Left renal cortex interstitium (tissue), 4 donors: ENCODE measurements at places on chromosomes 11 and 22. TPM values are rescaled to one million over a fixed set of nuclear protein-coding genes. Genes with fewer than 3 reads are reported as not detected.

The XKR3 gene
- not detected for polyA plus RNA-seq

The YPEL4 gene
- 4.7 TPM for polyA plus RNA-seq

The PHLDB1 gene
- 191 TPM for polyA plus RNA-seq

The RTN4R gene
- polyA plus RNA-seq, result 3.8 TPM

The LARGE2 gene
- polyA plus RNA-seq, result 22.1 TPM

The OR10D3 gene
- polyA plus RNA-seq, result not detected

The TRIM48 gene
- not detected for polyA plus RNA-seq

The MFNG gene
- 6.6 TPM for polyA plus RNA-seq

The SAA2 gene
- 0.32 TPM for polyA plus RNA-seq

The RAPSN gene
- 0.21 TPM for polyA plus RNA-seq

DNA sequence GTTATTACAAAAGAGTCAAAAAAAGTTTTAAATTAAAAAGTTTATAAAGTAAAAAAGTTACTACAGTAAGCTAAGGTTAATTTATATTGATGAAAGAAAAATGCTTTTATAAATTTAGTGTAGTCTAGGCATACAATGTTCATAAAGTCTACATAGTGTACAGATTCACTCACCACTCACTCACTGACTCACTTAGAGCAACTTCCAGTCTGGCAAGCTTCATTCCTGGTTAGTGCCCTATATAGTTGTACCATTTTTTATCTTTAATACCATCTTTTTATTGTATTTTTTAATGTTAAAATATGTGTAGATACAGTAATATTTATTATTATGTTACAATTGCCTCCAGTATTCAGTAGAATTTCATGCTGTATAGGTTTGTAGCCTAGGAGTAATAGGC is 2.6 kb upstream of the MMP10 start:
- DNase-seq, result no peak

DNA sequence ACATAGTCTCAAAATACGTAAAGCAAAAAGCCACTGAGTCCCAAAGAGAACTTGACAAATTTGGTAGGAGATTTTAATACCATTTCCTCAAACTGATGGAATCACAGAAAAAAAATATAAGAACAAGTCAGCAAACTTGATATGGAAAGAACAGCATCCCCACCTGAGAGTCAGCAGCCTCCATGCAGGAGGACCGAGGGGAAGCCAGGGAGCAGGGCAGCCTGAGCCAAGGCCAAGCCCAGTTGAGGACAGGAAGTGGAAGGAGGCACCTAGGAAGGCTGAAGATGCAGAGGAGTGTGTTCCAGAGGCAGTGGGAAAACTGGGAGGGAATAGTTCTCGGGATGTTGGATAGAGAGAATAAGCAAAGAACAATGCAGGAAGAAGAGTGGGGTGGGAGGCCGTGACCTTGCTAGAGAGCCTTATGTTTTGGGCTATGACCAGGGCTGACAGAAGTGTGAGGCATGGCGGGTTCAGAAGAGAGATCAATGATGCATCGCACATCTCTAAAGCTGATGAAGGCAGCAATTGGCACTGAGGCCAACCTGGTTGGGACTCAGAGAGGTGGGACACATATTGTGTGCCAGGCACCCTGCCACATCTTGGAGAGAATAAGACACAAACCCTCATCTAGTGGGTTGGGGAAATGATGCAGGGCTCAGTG is 15.4 kb downstream of the APOA4 start:
- DNase-seq, result no peak

DNA sequence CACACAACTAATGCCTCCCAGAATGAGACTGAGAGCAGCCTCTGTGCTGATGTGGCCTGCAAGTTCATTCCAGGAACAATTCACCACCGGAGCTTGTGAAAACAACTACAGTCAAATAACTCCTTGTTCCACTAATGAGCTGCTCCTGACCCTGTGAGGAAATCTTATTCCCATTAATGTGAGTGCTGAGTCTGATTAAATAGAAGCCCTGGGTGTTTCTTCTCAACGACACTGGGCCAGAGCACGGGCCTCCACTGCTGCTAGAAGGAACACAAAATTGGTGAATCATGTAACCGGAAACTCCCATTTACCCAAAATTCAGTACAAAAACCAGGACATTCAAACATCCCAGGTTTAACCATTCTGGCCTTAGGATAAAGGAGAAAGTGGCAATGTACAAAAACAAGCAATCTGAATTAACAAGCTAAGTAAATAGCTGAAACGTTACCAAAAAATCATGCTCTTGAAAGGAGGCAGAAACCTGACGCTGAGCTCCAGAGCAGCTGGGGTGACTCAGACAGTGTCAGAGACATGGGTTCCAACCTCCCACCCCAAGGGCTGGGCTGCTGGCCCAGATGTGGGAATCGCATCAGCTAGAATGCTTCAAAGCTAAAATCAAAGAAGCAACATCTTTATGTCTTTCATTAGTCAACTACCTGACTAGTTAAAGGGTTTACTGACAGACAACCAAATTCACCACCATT is 26.7 kb downstream of the SERGEF start:
- no peak for DNase-seq

GRCh38 chr11:65206901-65207300 is 25.2 kb downstream of the CAPN1 start:
- no peak for DNase-seq

- no peak for DNase-seq
These were observed 37.2 kb upstream of the ETS1 start for GRCh38 chr11:128624269-128625175.

- no peak for DNase-seq
These were observed 43.5 kb upstream of the TP53I11 start for GRCh38 chr11:44993971-44994704.

GRCh38 chr11:114256967-114257286 is 39.3 kb upstream of the NNMT start:
- no peak for DNase-seq

- no peak for DNase-seq
These were observed 53.2 kb upstream of the MTNR1B start for GRCh38 chr11:92916299-92916698.

DNA sequence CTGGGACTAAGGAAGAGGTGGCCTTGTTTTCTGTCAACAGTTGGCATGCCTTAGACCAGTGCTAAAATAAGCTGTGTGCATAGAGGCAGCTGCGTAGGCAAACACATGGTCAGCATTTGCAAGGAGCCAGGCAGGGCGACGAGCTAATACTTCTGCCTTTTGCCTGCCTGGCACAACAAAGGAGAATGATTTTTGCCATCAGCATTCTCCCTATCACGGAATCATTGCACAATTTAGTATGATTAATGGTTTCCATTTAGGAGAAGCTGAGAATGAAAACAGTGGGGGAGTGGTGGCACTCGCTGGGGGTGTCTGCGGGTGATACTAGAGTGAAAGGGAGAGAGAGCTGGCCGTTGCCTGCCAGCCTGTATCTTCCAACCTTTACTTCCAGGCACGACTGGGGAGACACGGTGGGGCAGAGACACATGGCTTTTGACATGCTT is 336.0 kb downstream of the CADM1 start:
- DNase-seq, result no peak

DNA sequence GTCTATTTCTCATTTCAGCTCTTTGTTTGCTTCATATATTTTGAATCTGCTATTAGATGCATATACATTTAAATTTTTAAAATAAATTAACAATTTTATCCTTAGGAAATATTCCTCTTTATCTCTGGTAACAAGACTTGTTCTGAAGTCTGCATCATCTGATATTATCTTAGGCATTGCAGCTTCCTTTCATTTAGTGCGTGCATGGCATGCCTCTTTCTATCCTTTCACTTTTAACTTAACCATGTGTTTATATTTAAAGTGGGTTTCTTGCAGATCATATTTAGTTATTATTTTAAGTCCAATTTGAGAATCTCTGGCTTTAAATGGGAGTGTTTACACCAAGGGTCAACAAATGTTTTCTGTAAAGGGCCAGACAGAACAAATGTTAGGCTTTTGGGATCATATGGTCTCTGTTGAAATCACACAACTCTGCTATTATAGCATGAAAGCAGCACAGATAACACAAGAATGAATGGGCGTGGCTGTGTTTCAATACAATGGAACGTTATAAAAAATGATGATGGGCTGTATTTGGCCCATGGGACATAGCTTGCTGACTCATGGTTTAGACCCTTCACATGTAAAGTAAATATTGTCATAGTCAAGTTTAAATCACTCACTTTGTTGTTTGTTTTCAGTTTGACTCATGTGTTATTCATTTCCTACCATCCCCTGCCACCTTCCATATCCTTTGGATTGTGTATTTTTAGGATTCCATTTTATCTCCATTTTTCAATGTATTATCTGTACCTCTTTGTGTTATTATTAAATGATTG is 83.9 kb upstream of the SNX19 start:
- no peak for DNase-seq

DNA sequence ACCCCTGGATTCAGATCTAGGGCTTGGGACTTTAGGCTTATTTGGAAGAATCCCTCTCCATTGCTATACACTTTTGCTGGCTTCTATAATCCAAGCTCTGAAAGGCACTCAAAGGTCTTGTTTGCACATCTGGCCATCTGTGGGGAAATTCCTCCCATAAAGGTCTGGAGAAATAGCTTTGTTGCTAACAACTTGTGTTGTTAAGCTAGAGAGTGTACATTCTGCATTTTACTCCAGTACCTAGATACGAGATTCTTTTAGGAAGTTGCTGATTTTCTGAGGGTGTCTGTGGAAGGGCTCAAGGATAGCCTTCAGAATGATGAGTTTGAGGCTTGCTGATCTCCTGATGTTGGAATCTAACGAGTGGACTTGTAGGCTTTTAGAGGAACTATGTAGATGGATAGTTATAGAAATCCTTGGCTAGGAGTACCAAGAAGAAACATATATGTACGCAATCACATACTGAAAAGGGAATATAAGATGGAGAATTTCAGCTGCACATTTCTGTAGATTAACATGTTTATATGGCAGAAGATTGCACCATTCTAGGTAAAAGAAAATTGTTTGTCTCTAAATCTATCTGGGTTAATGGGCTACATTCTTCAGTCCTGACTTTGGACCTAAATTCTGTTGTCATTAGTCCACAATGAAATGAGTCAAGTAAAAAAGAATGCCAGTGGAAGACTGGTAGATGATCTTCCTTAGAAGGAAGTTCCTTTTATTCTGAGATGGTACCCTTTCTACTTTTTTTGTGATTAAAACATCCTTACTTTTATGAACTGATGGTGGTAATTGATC is 51.0 kb downstream of the UBASH3B start:
- DNase-seq, result no peak

- DNase-seq, result no peak
These were observed 1589.4 kb upstream of the TENM4 start for GRCh38 chr11:81030186-81030585.

DNA sequence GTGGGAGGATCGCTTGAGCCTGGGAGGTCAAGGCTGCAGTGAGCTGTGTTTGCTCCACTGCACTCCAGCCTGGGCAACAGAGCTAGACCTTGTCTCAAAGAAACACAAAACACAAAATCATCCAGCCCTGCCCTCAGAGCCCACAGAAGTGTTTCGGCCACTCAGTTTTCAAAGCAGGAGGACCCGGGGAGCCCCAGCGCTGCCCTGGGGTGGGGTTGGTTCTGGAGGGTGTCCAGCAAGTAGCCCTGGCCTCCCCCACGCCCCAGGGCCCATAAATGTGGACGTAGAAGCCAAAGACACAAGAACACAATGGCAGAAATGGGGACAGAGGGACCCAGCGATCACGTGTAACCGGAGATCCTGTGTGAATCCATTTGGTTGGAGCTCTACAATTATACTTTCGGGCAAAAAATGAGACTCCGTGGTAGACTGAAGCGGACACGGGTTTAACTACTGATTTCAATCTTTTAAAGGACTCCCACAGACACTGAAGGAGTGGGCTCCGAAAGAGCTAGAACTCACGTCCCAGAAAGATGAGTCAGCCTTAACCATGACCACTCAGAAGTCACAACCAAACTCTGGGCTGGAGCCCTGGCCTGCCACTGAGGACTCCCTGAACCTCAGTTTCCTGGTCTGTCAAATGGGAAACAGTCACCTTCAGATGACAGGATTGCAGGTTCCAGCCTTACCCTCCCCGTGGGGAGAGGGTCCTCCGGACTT is 9.0 kb upstream of the CYTH4 start:
- no peak for DNase-seq

GRCh38 chr11:16911658-16912057 is 102.6 kb downstream of the PLEKHA7 start:
- no peak for DNase-seq

DNA sequence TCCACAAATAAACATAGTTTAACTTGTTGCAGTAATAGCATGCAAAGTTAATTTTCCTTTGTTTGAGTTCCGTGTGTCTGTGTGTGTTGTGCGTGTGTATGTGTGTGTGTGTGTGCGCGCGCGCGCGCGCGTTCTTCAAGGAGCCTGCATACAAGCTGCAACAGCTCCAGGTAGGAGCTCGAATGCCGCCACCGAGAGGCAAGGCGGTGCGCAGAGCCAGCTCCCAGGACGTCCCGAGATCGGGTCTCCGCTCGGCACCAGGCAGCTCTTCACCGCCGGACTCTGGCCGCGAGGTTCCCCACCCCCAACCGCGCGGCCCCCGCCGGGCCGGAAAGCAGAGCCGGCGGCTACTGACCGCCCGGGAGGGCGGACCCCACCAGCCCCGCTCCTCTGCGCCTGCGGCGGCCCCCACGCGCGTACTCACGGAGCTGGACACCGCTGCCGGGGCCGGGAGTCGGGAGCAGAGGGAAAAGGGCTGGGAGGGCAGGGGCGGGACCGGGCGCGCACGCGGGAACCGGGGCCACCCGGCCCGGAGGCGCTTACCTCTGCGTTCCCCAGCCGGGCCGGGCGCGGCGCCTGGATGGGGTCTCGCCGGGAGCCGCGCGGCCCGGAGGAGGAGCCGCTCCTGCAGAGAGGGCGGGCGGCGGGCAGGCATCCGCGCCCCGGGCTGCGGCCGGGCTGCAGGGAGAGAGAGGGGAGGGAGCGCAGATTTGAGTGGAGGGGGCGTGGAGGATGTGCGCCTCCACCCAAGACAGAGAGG is 40.4 kb upstream of the AKIP1 start:
- DNase-seq, result peak; percentile 78

DNA sequence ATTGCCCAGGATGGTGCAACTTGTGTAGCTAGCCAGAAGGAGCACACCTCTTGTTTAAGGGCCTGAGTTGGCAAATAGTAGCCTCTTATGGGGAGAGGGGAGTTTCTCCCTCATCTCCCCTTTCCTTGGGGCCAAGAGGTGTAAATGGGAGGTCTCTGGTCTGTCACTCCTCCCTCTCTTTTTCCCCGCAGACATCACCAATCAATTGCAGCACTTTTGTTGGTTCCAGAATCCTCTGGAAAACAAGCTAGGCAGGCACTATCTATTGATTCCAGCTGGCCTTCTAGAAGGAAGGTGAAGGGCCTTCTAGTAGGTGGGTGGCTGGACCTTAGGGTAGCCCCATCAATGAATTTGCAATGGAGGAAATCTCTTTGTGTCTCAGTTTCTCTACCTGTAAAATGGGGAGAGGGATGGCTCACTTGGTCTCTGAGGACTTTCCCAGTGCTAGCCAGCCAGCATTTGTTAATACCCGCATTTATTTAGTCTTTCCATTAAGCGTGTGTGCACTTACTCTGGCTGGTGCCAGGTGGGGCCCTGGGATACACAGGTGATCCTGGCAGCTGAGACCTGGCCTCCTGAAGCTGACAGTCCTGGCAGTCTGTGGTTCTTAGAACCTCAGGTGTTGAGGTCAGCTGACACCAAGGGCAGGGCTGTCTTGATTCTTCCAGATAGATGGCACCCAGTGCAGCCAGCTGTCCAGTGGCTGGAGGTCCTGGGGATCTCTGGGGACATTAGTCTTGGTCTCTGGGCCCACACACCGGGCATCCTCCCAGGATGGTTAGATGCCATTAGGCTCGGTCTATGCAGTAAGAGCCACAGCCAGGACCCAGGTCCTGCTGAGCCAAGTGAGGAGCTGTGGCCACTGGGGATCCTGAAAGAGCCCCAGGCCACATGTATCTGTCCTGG is 51.7 kb downstream of the TSPAN18 start:
- no peak for DNase-seq
